ENCODE measurements at places on chromosomes 3 and 15.

- DNase-seq: no peak
Measured at GRCh38 chr15:62573876-62574275, 408.8 kb upstream of the C2CD4B start.

DNA sequence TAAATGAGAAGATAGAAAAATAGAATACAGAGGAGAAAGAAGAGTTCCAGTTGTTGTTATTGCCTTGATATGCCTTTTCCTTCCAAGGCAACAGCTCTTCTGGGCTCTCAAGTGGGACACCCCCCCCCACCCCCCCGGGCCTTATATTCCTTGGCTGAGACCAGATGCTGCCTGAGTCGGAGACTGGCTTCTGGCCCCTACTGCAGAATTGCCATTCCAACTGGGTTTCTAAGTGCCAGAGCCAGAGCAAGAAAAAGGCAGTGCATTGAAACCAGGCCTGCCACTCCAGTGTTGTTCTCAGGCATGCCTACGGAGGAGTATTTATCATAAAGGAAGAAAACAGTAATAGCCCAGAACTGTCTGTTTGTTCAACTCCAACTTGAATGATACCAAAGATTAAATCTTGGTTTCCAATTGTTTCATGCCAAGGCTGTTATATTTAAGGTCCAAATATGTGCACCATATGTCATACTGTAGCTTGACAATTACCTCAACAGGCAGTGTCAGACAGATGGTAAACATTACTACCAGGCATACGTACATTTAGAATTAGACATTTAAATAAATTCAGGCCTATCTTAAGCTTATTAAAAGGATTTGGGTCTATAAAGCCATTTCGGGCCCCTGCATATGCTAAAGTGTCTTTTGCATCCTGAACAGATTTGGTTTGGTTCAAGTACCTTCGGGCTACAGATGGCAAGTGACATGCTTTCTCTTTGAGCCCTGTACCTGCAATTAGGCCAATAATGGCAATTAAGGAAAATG, 209.9 kb upstream of the SEMA6D start:
- DNase-seq: no peak

DNA sequence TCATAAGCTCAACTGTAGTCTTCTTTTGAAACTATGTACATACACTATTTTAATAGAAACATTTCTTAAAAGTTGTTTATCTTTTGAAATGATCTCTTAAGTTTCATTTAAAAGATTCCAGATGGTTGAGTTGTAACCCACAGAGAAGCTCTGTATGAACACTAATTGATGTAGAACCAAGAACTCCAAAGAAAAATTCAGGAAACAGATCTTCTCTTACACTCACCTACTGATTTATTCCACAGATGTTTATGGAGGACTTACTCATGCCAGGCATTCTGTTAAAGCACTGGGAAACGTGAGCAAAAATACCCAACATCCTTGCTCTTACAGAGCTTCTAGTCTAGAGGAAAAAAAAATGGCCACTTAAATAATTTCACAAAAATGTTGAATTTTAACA, 551.1 kb downstream of the NAALADL2 start:
- DNase-seq: no peak

DNA sequence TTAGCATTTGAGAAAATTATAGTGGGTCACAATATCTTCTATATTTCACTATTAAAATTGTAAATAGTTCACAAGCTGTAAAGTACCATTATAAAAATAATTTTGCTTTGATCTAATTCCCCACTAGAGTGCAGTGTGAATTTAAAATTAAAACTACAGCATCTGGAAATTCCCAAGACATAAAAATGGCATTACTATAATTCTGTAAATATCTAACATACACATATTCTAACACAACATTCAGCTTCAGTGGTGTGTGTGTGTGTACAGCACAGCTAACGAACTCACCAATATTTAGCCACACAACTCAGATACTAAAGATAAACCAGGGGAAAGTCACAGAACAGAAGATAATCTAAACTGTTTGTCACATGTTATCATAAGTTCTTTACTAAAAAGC, 424.9 kb upstream of the ZNF385D start:
- no peak for DNase-seq

Data from stimulated activated CD8-positive, alpha-beta memory T cell treated with anti-CD3 and anti-CD28 coated beads, Interleukin-15, amount 100 ng/mL, for 4 hours (primary cell).